ENCODE measurements at places on chromosomes 6 and 20.

- no peak for DNase-seq
These were observed 16.1 kb upstream of the TSBP1 start for GRCh38 chr6:32387589-32388340.

- no peak for DNase-seq
These were observed 91.0 kb downstream of the NFATC2 start for GRCh38 chr20:51451484-51451883.

GRCh38 chr6:32459781-32460424, 20.2 kb downstream of the HLA-DRA start:
- DNase-seq = no peak

DNA sequence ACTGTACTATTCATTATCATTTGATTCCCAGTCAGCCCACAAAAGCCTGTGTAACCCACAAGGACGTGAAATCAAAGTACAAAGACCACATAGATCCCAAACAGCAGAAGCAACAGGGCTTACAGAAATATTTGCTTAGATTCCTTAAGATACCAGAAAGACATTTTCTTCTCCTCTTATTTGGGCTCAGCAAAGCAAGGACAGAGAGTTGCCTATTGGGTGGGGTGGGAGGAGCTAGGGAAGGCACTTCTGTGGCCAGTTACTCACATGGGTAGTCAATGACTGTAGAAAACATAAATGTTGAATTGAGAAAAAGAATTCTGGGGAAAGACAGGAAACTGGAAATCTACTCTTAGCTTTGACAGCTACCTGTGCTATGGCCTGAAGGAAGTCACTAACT, 19.8 kb downstream of the PDE7B start:
- DNase-seq = no peak

GRCh38 chr6:165833355-165833754, 170.3 kb upstream of the PDE10A start:
- DNase-seq = no peak

All from activated CD4-positive, alpha-beta T cell treated with anti-CD3 and anti-CD28 coated beads for 36 hours (primary cell).